Fibroblast of skin of right biceps (primary cell): ENCODE measurements at places on chromosomes 2 and 18.

DNA sequence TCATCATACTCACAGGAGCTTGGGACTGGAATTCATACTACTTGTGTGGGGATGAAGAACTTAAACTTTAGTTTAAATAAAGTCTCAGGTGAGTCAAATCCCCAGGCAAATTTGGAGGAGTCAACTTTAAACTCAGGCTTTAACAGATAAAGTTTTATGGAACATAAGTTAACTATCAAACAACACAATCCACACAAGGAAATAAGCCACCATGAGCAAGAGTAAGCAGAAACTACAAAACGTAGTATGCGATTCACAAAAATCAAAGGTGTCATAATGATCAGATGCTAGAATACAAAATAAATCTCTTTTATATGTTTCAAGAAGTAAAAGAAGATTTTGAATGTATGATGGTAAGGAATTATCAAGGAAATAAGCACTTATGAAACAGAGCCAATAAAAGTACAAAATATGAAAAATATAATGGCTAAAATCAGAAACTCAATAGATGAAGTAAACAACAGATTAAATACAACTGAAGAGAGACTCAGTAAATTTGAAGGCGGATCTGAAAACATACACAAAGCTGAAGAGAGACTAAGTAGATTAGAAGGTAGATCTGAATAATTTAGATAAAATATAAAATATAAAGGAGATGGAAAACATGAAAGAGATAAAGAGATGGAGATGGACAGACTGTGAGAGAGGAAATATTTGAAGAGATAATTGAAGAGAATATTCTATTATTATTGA, 97.5 kb upstream of the TWIST2 start:
- DNase-seq: no peak

- DNase-seq: no peak
These were observed 913.4 kb downstream of the CBLN2 start for GRCh38 chr18:71630696-71631095.

DNA sequence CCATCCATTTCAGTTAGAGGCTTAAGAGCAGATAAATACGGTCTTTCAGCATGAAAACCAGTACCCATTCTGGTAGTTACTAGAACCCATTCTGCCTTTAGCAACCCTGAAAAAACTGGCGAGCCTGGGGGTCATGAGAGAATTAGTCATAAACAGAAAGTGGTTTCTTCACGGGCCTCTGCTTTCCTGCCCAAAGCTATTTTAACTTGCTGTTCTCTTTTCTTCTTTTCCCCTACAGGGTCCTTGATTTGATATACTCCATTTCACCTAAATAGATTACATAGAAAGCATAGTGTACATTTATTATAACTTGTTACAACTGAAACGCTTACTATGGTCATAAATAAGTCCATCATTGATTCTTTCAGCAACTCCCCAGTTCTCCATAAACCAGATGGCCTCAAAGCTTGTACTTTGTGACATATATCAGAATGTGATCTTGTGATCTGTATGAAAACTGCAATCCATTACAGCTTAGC, 48.3 kb downstream of the WDFY1 start:
- DNase-seq: peak; percentile 17

DNA sequence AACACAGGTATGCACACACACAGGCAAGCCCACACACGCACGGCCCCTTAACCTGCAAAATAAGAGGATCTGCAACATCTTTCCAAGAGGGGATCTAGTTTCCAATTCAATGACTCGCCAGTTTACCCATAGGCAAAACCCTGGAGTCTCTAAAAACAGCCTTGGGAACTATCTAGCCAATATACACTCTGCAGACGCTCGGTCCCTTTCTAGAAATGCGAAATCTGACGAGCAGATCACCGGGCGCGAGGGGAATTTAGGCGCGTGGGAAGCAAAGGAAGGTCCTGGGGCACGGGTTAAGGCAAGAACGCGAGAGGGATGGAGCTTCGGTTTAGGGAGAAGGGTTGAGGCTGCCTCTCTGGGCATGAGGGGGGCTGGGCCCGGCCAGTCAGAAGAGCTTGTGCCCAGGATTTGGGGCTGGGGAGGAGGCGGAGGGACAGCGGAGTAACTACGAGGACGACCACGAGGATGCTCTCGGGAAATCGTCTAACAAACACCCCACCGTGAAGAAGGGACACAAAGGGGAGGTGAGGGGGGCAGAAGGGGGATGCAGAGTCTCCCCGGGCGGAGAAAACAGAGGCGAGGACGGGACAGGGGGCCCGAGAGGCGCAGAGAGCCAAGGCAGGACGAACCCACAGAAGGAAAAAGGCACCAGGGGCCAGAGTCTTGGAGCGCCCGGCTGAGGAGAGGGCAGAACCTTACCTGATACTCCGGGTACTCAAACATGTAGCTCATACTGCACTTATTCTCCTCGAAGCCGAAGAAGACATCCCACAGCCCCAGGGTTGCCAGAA, 542 bp downstream of the PGAP1 start:
- DNase-seq: peak; percentile 24

GRCh38 chr2:200795028-200795440, 16.7 kb upstream of the BZW1 start:
- no peak for DNase-seq

DNA sequence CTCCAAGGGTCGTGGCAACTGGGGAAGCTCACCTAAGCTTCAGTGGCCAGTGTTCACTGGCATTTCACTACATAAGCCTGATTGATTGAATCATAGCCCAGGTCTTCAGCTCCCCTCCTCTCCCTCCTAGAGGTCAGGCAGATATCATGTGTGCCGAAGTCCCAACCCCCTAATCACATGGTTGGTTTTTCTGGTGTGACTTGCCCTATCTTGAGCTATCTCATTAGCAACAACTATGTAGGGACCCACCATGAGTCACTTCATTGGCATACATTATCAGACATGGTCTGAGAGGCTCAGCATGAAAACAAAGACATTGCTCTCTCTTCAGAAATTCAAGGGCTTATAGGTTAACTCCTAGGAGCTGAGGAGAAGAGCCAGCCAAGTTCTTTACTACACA, 76.8 kb downstream of the LYPD1 start:
- peak; percentile 42 for DNase-seq

- no peak for DNase-seq
These were observed 79.2 kb downstream of the KLHL29 start for GRCh38 chr2:23464156-23464555.

- DNase-seq: peak; percentile 50
These were observed 146.0 kb upstream of the CYP26B1 start for GRCh38 chr2:72293620-72294019.

DNA sequence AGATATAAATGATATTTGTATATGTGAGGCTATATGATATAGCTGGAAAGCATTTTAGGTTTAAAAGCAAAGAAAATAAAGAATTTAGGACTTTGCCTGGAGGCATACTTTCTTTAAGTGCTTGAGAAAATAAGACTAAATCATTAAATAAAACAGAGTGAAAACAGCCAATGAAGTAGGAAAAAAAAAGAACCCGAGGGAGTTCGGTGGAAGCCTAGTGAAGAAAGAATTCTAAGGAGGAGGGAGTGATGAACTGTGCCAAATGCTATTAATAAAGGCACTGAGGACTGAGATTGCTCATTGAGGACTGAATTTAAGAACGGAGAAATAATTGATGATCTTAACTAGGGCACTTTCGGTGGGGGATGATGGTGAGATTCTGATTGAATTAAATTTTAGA, 573.5 kb downstream of the DSC3 start:
- no peak for DNase-seq

GRCh38 chr18:78571831-78572347, 407.7 kb upstream of the SALL3 start:
- no peak for DNase-seq

GRCh38 chr2:12211326-12212175, 465.1 kb downstream of the LPIN1 start:
- DNase-seq: no peak
